ENCODE measurements at places on chromosomes 2 and 18.

- DNase-seq = no peak
Observed at GRCh38 chr2:95013726-95014125, 11.8 kb upstream of the MAL start.

DNA sequence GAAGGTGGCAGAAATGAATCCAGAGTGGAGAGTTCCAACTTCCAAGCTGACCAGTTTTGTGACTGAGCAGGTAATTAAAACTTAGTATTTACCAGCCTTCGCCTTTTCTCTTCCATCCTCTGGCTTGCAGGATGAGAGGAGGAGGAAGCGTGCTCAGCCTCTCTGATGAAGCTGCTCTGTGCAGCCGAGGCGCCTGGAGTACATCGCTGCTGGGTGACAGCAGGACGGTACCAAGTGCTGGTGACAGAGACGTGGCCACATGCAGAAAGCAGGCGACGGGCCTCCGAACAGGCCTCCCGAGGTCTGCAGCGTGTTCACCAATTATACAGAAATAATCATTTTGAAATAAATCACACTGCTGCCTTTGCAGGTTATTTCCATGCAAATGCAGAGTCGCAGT is 95.0 kb downstream of the MBP start:
- DNase-seq = no peak

DNA sequence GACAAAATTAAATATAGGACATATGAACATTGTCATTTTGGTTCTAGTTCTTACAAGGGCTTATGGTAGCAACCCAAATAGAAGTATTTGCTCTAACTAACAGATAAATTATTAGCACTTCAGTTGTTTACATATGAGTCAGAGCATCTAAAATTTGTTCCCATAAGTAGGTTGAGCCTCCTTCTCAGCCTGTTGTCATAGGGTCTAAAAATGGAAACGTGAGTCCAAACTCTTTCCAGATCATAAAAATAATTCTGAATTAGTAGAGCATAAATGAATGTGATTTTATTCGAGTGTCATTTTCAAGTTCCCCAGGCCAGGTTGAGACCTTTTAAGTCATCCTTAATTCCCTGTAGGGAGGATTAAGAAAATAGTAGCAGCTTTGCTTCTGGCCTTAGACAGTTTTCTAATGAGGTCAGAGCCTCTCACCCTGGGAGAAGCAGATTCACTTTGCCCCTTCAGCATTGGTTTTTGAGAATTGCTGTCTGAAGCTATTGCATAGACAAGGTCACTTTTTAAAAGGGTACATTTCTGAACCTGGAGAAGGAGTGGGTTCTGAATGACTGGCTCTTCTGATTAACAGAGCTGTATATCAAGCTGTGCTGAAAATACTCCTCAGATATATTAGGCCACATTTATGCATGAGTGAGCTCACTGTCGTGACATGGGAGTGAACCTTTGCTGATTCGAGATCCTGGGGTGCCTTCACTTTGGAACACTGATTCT is 164.3 kb downstream of the NEDD4L start:
- no peak for DNase-seq

DNA sequence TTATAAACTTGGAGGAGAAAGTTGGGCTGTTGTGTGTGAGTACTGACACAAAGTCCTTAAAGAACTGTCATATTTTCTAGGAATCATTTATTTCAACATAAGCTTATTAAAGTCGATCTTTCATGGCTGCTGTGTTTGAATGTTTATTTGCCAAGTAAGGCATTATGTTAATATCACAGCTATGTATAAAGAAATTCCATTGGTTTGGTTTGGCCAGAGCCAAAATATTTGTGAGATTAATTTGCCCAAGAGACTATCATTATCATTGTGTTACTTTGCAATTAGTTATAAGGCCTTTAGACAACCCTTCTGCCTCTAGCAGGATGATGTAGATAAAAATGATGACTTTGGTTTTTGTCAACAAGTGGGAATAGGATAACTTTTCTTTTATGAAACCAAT is 240.6 kb upstream of the NT5C1B start:
- no peak for DNase-seq

DNA sequence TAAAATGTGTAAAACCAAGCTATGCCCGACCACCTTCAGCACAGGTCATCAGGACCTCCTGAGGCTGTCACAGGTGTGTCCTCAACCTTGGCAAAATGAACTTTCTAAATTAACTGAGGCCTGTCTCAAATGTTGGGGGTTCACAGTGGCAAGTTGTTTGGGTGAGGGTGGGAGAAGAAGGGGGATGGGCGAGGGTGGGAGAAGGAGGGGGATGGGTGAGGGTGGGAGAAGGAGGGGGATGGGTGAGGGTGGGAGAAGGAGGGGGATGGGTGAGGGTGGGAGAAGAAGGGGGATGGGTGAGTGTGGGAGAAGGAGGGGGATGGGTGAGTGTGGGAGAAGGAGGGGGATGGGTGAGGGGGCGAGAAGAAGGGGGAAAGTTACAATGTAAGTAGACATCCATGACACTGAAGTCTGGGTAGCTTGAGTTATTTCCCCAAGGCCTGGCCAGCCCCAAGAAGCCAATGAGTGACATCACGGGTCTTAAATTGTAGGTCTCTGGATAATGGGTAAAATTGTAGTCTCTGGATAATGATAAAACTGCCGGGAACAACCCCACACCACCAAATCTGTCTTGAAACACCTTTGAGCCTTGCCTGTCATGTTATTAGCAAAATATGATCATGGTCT is 56.3 kb downstream of the TIMM21 start:
- no peak for DNase-seq

DNA sequence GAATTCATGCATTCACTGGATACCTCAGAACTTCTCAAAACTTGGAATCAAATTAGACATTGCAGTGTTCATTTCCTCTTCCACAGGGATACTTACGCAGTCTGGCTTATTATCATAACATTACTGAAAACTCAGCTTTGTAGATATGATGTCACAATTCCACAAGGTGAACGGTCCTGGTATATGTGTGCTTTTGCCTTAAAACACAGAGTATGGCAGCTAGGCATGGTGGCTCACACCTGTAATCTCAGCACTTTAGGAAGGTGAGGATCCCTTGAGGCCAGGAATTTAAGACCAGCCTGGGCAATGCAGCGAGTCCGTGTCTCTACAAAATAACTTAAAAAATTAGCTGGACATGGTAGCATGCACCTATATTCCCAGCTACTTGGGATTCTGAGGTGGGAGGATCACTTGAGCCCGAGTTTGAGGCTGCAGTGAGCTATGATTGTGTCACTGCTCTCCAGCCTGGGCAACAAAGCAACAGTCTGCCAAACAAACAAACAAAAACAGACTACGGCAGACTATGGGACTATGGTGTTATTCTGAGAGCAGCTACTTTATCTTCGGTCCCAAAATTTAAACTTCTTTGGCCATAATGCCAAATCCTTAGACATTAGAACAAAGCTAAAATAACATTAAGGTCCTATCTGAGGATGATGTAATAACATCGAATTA is 1191.9 kb upstream of the SLC39A10 start:
- DNase-seq = no peak

- no peak for DNase-seq
Observed at GRCh38 chr2:222900354-222900753, 39.5 kb downstream of the ACSL3 start.

DNA sequence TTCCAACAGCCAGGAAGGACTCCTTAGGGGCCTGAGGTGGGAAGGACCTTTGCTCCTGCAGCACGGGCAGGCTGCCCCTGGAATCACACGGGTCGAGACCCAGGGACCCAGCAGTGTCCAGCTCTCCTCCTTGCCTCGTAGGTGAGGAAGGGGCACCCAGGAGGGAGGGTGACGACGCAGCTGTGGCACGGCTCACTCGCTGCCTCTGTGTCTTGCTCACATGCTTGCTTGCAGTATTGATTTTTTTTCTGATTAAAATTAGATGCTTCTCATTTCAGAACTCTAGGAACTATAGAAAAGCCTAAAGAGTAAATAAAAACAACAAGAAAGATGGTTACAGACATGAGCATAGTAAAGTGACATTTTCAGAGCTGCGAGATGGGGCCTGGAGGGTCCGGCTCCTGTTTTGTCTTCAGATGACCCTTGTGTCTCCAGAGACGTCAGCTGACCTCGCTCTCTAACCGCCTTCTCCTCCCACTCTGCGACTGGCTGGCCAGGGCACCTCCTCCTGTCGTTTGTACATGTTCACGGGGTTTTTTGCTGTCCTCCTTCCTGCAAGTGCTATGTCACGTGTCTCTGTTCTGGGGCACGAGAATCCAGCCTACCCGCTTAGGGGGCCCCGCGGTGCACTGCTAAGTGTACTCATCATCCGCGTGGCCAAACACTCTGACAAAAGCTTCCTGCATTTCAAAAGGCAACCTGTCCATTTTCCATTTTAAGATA is 65.7 kb upstream of the ZNF236 start:
- DNase-seq = no peak

- no peak for DNase-seq
Observed at GRCh38 chr2:222518570-222519381, 94.4 kb downstream of the SGPP2 start.

DNA sequence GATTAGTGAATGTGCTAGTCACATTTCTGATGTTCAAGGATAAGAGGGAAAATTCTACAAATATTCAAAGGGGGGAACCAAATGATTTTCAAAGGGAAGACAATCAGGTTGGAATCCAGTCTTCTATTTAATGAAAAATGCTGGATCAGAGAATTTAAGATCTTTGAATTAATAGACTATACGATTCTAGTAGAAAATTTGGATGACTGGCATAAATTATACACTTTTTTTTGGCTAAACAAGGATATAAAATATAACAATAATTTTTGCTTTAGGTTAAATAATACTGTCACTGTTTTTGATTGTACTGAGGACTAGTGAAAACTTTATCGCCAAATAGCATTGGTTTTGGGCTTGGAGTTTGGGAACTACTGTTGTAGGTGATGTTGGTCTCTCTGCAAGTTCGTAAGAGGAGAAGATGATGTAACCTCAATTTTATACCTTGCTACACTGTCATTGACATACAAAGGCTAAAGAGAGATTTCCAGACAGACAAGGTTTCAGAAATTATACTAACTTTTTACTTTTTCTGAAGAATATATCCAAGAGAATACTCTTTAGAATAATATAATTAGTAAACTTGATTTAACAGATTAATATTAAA is 51.3 kb downstream of the NCOA1 start:
- DNase-seq = no peak

GRCh38 chr2:206084439-206084869 is 1.5 kb downstream of the INO80D start:
- no peak for DNase-seq

All from esophagus squamous epithelium (tissue), 5 donors.